ENCODE measurements at places on chromosomes 2 and 18.

DNA sequence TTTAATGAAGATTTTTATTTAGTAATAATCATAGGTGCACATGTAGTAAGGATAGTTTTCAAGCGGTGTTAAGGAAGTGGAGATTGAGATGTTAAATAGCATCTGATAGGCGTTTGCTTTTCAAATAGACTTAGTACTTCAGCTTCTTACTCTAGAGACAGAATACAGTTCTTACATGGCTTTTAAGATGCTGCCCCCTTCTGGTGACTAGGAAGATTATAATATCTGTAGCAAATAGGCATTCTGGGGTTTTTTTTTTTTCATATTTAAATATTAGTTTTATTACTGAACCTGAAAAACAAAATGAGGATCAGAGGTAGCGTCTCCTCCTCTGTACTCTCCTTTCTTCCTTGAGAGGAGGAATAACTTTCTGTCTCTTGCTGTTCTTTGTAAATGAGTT, 100.2 kb downstream of the AGAP1 start:
- DNase-seq: no peak

GRCh38 chr2:104091894-104092293, 762.0 kb upstream of the POU3F3 start:
- no peak for DNase-seq

GRCh38 chr2:98730053-98730706, 752 bp downstream of the MGAT4A start:
- peak; percentile 72 for DNase-seq

DNA sequence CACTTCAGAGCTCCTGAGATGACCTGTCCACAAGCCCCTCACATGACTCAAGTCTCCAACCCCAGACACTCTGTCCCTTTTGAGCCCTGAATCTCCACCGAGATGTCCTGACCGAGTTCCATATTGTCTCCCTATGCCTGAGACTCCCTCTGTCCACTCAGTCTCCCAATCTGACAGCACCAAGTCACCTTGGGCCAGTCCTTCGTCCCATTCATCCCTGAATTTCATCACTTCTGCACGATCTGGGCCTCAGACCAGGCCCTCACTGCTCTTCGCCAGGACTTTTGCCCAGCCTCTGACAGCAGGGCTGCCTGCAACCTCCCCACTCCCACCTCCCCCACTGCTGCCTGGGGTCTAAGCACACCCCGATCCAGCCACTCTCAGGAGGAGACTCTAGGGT, 4.3 kb upstream of the MOCOS start:
- no peak for DNase-seq

- DNase-seq: no peak
Measured at GRCh38 chr18:13403786-13404549, 185.4 kb downstream of the LDLRAD4 start.

GRCh38 chr2:152743002-152743401, 24.6 kb downstream of the ARL6IP6 start:
- no peak for DNase-seq

- no peak for DNase-seq
Measured at GRCh38 chr2:222297600-222297935, 1.2 kb downstream of the PAX3 start.
